ENCODE measurements at places on chromosomes 5 and 9.

GRCh38 chr9:127848756-127849504 lies 5.5 kb downstream of the ENG start:
- DNase-seq, result no peak

DNA sequence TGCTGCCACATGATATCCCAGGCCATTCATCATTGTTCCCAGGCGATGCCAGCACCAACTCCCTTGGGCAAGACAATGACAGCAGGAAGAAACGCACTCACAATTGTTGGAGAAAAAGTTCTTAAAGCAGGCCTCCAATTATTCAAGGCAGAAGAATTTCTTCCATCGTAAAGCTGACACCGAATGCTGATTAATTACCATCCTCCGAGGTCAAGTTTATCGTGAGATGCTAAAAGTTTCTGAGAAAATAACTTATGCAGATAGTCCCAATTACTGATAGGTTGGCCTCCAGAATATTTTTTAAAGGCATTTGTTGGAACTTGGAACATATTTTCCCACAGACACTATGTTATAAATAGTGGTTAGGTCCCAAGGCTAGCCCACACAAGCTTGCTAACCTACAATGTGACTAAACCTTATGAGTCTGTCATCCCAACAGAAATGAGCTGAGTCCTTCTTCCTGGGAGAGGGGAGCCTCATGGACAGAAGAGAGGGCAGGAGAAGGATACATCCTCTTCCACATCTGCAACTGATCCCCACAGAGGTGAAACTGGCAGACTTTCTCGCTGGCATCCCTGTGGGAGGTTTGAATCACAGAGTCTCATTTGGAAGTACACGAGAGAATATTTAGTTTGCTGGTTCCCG lies 202.4 kb upstream of the TBC1D2 start:
- DNase-seq, result no peak

GRCh38 chr9:12697719-12698118 lies 4.5 kb downstream of the TYRP1 start:
- no peak for DNase-seq

- no peak for DNase-seq
These were observed 98.3 kb downstream of the GDA start for GRCh38 chr9:72247549-72247948.

DNA sequence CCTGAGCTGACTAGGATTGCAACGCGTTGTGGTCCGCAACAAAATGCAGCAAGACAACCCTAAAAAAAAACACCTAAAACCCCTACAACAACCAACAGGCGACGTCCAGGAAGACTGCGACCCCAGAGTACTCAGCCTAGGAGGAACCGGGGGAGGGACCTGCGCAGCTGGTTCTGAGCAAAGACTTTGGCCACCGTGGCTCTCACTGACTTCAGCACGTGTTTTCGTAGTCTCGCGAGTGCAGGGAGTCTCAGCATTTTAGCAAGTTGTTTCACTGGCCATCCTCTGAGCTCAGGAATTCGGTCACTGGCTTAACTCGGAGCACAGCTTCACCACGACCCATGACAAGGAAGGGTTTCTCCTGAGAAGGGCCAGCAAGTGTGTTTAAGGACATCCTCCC lies 8.6 kb upstream of the ZDHHC11 start:
- no peak for DNase-seq

DNA sequence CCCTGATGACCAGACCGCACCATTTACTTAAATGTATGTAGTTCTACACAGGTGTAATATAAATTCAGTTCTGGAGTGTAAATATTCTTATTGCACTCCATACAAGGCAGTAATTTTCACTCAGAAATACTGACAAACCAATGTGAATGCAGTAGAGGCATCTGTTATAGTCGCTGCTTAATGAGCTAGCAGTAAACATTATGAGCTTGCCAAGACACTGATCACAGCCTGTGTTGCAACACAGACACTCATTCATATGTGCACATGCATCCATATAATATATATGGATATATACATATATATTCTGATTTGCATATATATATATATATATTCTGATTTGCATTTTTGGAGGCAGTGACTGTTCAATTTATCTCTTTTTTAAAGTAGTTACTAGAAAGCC lies 435.1 kb upstream of the ST8SIA4 start:
- DNase-seq, result no peak
